ENCODE measurements at places on chromosomes 6 and 20. TPM values are rescaled to one million over a fixed set of nuclear protein-coding genes. Genes with fewer than 3 reads are reported as not detected.
A peak's percentile ranks its signal among the peaks of the same experiment; 100 is the strongest.

DNA sequence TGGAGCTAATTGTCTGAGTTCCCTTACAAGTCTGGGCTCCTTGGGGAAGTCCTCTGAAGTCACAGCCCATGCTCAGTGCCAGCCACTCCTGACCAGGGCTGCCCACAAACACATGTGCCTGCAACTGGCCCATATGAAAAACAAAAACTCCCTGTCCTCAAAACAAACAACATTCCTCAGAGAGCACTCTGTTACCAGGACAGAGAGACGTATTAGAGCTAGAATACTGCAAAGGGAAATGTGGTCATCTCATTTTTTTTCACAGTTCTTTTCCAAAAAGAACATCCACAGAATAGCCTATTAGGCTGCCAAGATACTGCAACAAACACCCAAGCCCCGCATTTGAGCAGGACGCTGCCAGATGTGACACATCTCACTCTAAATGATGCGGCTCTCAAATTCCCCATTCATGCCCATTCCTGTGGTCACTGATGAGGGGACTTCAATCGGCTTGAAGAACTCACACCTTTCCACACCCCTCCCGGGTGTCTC, 71.1 kb downstream of the SLC22A23 start:
- DNase-seq, result no peak

DNA sequence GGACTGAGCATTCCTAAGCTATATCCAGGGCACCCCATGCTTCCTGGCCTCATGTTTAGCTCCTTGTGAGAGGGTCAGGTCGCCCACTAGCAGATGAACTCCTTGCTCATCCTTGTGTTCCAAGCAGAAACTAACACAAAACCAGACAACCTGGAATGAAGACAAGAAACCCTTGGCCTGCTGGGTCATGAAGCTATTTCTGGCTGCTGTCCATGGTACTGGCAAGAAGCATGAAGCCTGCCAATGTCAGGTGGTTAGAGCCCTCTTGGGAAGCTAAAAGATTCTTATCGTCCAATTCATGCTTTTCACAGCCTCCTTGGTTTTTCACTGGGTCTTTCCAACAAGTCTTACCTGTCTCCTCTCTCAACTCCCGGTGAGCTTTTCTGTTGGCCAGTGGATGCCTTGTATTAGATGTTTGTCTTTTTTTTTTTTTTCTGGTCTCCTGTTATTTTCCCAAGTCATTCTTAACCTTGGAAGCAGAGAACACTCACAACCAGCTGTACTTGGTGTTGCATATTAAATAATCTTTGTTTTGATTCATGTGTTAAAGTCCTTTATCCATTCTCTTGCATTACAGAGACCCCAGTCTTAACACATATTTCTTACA, 180.3 kb downstream of the ANKRD60 start:
- peak; percentile 43 for DNase-seq

GRCh38 chr6:84442208-84442607, 214.8 kb upstream of the CEP162 start:
- DNase-seq, result no peak

DNA sequence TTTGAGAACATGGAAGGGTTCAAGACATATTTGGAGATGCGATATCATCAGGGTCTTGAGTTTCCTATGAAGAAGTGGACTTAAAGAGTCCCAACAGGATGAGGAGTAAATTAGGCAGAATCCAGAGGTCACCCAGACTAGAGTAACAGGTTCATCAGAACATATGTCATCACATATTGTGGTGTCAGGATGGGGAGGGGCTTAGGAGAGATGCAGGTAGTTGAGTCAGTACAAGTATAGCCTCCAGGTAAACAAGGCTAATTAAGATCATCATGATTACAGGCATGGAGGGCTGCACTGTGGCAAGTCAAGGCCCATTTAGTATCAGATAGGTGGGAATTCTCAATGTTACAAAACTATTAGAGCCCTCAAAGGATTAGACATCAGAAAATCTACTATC, 90.1 kb upstream of the PAK5 start:
- DNase-seq, result no peak

DNA sequence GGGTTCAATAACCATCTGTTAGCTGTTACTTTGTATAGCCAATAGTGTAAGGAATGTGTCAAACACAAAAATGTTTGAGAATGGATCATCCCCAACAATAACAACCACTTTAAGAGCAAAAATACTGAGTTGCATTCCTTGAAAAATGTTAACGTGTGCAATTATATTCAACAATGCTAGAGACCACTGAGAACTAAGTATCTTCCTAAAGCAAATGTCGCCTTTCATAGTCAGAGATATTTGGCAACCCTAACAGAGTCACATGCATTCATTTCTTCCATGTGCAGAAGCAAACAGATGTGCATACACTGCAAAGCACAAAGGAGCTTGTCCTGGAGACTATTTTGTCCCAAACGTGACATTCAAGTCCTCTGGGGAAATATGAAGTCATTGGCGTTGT, 448.6 kb downstream of the GJA1 start:
- DNase-seq, result no peak

GRCh38 chr20:57274846-57275245, 8.4 kb upstream of the BMP7 start:
- no peak for DNase-seq

DNA sequence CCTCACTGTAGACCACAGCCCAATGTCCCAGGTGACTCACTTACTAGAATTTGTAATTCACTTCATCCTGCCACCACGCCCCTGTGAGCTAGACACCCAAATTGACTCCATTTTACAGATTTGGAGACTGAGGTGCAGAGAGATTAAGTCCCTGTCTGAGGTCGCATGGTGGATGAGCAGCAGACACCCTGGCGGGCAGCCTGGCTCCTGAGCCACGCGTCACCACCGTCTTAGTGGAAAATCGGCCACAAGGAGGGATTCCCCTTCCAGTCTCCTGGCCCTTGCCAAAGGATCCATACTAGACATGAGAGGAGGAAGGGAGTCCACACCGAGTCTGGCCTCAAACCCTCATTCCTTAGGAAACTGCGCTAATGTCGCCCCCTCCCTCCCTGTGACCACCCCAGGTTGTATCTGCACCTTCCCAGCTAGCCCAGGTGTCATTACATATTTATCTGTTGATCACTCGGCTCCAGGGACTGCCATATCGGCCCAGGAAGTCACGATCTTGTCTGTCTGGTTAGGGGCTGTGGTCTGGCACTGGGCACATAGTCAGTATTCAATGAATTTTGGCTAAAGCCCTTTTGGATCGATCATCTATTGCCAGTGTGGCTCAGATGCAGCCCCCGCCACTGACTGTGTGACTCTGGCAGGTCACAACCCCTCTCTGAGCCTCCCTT, 25.7 kb upstream of the PTGIS start:
- DNase-seq, result no peak

DNA sequence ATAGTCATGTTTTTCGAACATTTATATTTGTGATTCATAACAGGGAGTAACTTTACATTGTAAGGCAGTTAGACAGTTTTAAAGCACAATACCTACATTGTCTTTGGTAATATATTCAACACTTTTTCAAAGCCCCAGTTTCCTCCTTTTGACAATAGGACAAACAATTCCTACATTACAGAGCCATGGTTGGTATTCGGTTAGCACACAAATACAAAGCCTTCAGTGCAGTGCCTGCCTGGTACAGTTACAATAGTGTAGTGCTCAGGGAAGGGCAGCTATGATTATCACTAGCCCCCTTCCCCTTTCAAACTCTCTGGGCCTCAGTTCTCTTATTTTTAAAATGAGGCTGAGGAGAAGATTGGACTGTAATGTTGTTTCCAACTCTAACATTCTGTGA, 207.8 kb downstream of the TPBG start:
- no peak for DNase-seq

DNA sequence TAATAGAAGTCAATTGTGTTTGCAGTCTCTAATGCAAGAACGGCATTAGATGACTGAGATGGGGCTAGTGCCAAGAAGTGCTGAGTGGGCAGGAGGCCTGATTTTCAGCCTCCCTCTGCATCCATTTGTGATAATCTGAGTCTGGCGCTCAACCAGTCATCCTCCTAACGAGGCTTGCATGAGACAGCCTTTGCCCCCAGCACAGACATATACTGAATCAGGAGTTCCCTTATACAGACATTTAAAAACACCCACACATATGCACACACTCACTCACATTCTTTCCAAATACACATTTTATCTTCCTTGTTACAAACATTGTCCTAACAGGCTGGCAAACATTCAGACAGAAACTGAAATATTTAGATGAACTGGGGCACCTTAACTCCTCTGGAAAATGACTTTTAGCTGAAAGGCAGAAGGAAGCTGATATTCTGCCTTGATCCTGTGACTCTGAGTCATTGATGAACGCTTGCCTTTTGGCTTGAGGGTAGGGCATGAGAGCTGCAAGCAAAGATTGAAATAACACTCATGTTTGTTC, 562.3 kb downstream of the DHX35 start:
- DNase-seq, result no peak

DNA sequence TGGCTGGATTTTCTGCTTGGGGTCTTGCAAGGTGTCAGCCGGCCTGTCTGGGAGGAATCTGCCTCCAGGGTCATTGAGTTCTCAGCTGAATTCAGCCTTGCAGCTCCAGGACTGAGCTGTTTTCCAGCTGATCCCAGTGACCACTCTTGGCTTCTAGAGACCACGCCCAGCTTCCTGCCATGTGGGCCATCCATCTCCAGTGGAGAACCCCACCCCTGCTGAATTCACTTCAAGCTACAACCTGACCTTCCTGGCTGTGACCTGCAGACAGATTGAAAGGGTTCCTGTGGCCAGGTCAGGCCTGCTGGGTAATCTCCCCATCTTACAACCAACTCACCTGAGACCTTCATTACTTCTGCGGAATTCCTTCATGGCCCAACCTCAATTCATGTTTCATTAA, 26.5 kb upstream of the SYNDIG1 start:
- DNase-seq, result no peak

DNA sequence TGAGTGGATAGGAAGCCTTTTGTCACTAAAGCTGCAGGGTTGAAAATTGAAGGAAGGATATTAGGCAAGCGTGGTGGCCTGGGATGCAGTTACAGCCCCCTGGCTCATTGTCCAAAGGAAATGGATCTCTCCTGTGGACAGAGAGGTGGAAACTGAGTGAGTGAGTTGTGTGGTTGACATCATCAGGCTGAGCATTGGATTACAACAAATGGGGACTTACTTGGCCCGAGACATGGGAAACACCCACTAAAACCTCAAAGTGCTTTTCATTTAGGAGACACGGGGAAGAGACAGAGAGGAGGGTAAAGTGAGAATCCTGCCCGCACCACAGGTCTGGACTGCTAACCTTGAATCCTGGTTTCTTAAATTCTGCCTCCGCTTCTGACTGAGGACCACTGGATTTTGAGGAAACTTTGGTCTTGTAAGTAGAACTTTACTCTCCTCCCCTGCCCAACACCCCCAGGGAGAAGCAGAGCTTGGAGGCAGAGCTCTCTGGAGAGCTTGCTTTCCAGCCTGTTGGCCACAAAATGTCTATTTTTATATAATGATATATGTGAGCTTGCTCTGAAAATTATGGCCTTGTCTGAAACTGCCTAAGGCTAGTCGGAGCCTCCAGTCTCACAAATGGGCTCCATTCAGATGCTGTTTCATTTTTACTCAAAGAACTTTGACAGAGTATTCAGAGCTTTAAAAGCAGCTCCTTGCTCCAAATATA, at the start of gene PKIG:
Gene PKIG (plus strand): TSS at position 269 of the 715 bp plus-strand sequence. CDS start 31,978 bp downstream, outside the sequence.
- peak; percentile 50 for DNase-seq

DNA sequence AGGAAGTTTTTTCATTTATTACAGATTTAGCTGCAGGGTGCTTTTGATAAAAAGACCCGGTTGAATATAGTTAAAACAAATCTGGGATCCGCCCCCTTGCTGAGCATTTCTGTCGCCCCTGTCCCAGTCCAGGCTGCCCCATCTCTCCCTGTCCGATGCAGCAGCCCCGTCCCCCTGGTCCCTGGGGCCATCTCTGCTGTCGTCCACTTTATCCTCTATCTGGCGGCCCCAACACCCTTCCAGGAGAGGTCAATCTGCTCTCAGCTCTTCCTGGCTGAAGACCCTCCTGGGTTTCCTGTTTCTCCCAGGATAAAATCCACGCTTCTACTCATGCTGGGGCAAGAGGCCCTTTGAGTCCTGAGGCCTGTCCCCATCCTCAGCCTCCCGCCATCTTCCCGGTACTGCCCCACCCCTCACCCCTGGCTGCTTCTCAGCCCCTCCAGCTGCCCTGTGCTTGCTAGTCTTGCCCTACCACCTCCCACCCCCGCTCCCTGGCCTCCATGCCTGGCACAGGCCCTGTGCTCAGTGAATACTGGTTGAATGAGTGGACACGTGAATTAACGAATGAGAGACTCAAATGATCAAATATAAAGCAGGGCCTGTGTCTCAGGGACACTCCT, 16.0 kb upstream of the PHACTR3 start:
- no peak for DNase-seq

DNA sequence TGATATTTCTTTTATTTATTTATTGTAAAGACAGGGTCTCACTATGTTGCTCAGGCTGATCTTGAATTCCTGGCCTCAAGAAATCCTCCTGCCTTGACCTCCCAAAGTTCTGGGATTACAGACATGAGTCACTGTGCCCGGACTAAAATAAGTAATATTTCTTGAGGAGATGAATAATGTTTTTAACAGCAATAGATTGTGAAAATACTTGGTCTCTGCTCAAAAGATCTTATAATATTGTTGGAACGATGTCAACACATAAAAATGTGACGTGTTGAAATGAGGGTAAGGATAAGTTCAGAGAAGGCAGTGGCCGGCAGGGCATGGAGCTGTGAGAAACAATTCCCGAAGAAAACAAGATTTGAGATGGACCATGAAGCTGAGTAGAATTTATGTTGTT, 178.7 kb downstream of the GJA1 start:
- no peak for DNase-seq

- no peak for DNase-seq
Observed at GRCh38 chr6:170248111-170248805, 42.6 kb downstream of the DLL1 start.

DNA sequence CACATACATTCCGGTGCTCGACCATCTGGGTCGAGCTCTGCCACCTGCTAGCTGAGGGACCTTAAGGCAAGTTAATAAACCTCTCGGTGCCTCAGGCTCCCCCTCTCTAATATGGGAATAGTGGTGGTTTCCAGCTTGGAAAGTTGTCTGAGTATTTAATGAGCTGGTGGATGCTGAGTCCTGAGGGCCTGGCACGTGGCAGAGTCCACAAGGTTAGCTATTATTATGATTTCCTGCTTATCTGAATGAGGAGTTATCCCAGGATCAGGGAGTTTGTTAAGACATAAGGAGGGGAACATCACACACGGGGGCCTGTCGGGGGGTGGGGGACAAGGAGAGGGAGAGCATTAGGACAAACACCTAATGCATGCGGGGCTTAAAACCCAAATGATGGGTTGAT, 80.1 kb upstream of the SLC22A23 start:
- DNase-seq, result no peak

GRCh38 chr6:95431637-95432228, 145.6 kb upstream of the MANEA start:
- DNase-seq, result peak; percentile 49

- DNase-seq, result peak; percentile 99
Observed at GRCh38 chr6:40936818-40937251, 102.2 kb downstream of the UNC5CL start.

SAYSD1 gene
- total RNA-seq, result 19.0 TPM

SLC24A3 gene
- under 0.01 TPM for total RNA-seq

ZSCAN9 gene
- 16.3 TPM for total RNA-seq

PPP1R14C gene
- 17.0 TPM for total RNA-seq

TFAP2C gene
- total RNA-seq, result not detected

LZTS3 gene
- 21.7 TPM for total RNA-seq

FNDC1 gene
- not detected for total RNA-seq

Measured in renal cortical epithelial cell (primary cell).